H9 (cell line): ENCODE measurements at places on chromosomes 5 and 9. TPM values are rescaled to one million over a fixed set of nuclear protein-coding genes. Genes with fewer than 3 reads are reported as not detected.

- H3K27ac ChIP-seq = no peak overlapping the region
- no peaks in the 10 kb centered on the region for H3K4me1 ChIP-seq
- H3K36me3 ChIP-seq = peaks cover 5% of the 10 kb centered on the region; the same call in 2 of the 3 replicates
- no peaks in the 10 kb centered on the region for H3K27me3 ChIP-seq
- H3K4me3 ChIP-seq = no peak overlapping the region
These were observed 91.6 kb downstream of the NPR3 start for GRCh38 chr5:32802764-32803163.

GRCh38 chr5:171606414-171607024 lies 179.1 kb upstream of the SMIM23 start:
- H3K27me3 ChIP-seq = no peaks in the 10 kb centered on the region
- H3K4me1 ChIP-seq = no peaks in the 10 kb centered on the region
- no peak for DNase-seq

DNA sequence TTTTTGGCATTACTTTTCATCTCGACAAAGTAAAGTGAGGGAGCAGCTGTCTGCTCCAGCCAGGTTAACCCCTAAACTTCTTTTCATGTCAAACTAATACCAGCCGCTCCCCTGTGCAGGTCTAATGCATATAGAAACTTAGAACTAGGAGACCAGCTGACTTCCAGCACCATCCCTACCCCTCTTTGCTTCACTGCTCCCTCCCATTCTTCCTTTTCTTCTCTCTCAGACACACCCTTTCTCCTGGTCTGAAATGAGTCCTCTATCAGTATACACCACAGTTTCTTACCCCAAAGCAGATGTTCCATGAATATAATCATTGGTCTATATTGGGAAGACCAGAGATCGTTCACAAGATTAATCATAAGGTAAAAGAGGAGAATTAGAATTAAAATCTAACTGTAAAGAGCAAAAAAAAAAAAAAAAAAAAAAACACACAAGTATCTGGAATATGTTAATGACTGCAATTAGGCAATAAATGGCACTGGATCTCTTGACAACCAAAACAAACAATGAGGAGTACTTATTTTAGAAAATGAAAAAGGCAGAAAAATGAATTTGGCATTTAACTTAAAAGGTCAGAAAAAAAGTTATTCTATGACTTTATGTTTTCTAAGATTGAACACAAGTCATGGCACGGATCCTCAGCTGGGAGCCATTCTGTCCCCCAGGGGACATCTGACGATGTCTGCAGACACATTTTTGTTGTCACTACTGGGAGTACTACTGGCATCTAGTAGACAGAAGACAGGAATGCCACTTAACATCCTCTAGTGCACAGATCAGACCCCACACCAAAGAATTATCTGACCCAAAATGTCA lies 209.8 kb downstream of the PJA2 start:
- H3K36me3 ChIP-seq = peaks cover 3% of the 10 kb centered on the region; the same call in 1 of the 2 replicates
- no peaks in the 10 kb centered on the region for H3K27me3 ChIP-seq
- DNase-seq = no peak
- no peak overlapping the region for H3K27ac ChIP-seq
- H3K4me3 ChIP-seq = no peak overlapping the region

Gene GHR
- total RNA-seq = 0.20 and 0.24 TPM in 2 replicates

GRCh38 chr5:102932781-102933180 lies 177.7 kb downstream of the PAM start:
- no peaks in the 10 kb centered on the region for H3K4me1 ChIP-seq
- H3K27ac ChIP-seq = no peak overlapping the region
- DNase-seq = no peak
- no peak overlapping the region for H3K4me3 ChIP-seq
- no peaks in the 10 kb centered on the region for H3K36me3 ChIP-seq

Gene ADAMTS2
- 5.4 and 5.9 TPM in 2 replicates for total RNA-seq

Gene NRG2
- 0.13 TPM in 1 of 2 replicates, not detected in the other for total RNA-seq

GRCh38 chr9:136193127-136193890 lies 11.6 kb downstream of the LHX3 start:
- H3K4me3 ChIP-seq = no peak overlapping the region
- no peak overlapping the region for H3K27ac ChIP-seq
- no peak for DNase-seq

Gene C9orf153
- 0.17 TPM in 1 of 2 replicates, not detected in the other for total RNA-seq
